ENCODE measurements at places on chromosomes 2 and 18.
A peak's percentile ranks its signal among the peaks of the same experiment; 100 is the strongest.

DNA sequence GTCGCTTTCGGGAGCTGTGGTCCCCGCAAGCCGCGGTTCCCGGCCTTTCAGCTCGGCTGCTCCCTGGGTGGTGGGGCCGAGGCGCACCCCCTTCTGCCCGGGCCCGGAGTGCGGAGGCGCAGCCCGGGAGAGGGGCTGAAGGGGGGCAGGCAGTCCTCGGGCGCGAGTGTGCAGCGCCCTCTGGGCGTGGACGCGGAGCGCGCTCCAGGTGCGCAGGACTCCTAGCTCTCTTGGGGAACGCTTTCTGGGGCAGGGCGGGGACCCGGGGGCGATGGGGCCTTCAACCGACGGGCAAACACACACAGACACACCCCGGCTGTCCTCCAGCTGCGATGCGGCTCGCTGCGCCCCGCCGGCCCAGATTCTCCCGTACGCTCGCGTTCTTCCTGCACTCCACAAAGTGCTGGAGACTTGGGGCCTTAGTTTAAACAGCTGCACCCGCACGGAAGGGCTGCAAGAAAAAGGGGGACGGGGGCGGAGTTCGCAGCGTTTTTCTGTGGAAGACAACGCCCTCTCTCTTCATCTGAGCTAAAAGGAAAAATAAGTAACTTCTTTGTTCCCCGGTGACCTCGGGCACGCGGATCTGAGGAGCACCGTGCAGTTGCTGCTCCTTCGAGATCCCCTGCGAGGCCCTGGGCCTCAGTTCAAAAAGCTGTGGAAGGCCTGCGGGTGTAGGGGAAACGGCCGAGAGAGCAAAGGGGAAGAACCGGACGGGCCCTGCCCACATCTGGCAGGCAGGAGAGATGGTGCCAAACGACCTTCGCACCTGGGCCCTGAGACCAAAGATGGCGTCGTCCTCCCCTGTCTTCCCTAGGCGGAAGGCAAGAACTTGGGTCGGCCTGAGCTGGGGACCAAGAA, 593 bp upstream of the SDC1 start:
- DNase-seq, result peak; percentile 62

DNA sequence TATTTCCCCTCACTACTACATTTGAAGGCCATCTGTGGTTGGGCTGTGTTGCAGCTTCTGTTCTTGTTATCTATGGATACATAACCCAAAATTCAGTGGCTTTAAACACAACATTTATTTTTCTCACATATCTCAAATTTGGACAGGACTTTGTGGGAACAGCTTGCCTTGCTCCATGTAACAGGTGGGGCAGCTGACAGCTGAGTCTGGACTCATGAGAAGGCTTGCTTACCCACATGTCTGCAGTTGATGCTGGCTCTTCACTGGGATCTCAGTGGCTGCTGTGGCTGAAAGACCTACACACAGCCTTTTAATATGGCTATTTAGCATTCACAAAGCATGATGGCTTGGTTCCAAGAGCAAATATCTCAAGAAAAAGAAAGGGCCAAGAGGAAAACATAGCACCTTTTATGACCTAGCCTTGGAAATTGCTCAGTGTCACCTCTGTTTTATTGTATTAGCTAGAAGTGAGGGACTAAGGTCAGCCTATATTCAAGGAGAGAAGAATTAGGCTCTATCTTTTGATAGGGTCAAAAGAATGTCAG, 296.8 kb upstream of the ZNF521 start:
- DNase-seq, result no peak

DNA sequence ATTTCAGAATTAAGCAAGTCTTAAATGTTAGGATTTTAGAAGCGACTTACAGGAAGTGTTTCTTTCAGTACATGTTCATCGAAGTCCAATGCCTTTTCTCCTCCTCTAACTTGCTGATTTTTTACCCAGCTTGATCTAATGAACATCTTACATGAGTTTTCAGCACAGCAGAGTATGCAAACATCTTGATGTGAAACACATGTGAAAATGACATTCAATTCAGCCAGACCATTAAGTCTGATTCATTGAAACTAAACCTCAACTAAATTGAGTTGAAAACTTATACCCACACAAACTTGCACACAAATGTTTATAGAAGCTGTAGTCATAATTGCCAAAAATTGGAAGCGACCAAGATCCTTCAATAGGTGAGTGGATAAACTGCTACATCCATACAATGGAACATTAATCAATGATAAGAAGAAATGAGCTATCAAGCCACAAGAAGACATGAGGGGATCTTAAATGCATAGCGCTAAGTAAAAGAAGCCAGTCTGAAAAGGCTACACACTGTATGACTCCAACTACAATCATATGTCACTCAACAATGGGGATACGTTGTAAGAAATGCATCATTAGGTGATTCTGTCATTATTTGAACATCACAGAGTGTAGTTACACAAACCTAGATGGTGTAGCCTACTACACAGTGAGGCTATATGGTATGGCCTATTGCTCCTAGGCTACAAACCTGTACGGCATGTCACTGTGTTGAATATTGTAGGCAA, 18.5 kb downstream of the PSTPIP2 start:
- DNase-seq, result no peak

GRCh38 chr2:71678874-71679273, 225.5 kb downstream of the DYSF start:
- no peak for DNase-seq

GRCh38 chr2:70826696-70827350, 6.4 kb upstream of the CLEC4F start:
- no peak for DNase-seq

GRCh38 chr2:128277961-128278681, 40.5 kb downstream of the HS6ST1 start:
- DNase-seq, result no peak

DNA sequence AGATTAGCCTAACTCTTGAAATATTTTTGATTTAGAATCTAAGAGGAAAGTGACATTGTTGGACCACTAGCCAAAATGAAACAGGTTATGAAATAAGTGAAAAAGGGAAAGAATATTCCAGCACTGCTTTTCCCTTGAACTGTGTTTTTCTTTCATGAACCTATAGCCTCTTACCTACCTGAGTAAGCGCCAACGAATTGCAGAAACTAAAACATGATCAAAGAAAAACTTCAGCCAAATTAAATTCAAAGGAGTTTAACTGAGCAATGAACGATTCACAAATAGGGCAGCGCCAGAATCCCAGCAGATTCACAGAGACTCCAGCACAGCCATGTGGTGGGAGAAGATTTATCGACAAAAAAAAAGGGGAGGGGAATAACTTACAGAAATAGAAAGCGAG, 518.6 kb downstream of the PIK3C3 start:
- DNase-seq, result no peak

- DNase-seq, result no peak
Measured at GRCh38 chr2:239902749-239903201, 122.4 kb downstream of the NDUFA10 start.

Measured in HEK293T (cell line).